ENCODE measurements at places on chromosomes 7 and 10.

- DNase-seq = no peak
Measured at GRCh38 chr10:112981553-112981952, 31.5 kb downstream of the TCF7L2 start.

DNA sequence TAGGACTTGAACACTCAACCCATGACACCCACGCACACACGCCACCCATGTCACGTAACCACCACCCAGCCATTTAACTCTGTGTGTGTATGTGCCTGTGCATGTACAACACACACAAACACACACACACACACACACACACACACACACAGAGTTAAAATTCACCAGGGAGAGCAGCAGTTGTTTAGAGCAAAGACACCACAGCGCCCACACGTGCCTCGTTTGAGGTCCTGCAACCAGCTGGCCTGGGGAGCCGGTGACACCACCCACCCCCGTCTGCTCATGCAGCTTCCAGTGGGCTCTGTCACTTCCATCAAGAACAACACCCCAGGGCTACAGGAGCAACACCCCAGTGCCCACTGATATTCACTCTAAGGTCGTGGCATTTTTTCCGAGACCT is 97.4 kb downstream of the ELFN1 start:
- DNase-seq = no peak

- no peak for DNase-seq
Measured at GRCh38 chr10:128900456-128900855, 566.6 kb upstream of the MGMT start.

DNA sequence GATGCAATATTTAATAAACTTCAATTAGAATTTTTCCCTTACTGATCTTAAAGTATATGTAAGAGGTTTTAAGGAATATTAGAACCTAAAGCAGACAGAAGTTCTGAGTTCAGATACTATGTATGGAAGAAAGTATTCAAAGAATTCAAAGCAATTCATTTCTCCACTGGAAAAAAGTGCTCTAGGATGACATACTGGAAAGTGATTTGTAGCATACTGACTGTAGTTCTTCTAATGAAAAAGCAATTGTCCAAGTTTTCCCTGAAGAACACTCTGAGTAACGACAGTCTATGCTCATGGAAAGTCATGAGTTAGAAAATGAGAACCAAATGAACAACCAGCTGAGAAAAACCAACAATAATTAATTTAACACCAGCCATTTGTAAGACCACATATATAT is 180.8 kb upstream of the SLC26A5 start:
- DNase-seq = no peak

Measured in CD4-positive, alpha-beta T cell treated with Interferon gamma for 1 hour (primary cell).